ENCODE measurements at places on chromosomes 12 and 14.

GRCh38 chr14:68397822-68398221, 395.0 kb downstream of the ZFP36L1 start:
- no peak for DNase-seq

- no peak for DNase-seq
These were observed 193.7 kb upstream of the HMGA2 start for GRCh38 chr12:65630555-65630954.

DNA sequence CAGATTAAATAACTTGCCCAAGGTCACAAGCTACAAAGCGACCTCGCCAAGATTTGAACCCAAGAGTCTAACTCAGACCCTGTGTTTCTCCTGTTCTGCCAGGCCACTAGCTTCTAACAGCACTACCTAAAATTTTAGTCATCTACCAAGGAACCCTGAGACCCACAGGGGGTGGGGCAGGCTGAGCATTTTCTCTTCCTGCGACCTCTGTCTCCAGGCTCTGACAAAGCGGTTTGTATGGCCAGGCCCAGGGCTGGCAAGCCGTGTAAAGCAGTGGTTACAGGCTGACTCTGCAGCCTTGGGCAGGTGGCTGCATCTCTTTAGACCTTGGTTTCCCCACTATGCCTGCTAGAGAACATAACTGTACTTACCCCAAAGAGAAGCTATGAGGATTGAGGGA, 5.3 kb downstream of the VDR start:
- no peak for DNase-seq

DNA sequence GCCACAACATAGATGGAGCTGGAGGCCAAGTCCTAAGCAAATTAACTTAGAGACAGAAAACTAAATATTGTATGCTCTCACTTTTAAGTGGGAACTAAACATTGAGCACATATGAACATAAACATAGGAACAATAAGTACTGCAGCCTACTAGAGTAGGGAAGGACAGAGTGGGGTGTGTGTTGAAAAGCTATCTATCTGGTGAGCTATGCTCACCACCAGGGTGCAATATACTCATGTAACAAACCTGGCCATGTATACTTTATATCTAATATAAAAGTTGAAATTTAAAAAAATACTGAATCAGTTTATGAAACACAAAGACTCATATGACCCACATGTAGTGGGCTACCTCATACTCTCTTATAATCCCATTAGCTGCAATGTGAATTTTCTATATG, 1305.0 kb downstream of the LRFN5 start:
- DNase-seq, result peak; percentile 13

- DNase-seq, result no peak
These were observed 351.7 kb downstream of the TMEM121 start for GRCh38 chr14:105878125-105878524.

DNA sequence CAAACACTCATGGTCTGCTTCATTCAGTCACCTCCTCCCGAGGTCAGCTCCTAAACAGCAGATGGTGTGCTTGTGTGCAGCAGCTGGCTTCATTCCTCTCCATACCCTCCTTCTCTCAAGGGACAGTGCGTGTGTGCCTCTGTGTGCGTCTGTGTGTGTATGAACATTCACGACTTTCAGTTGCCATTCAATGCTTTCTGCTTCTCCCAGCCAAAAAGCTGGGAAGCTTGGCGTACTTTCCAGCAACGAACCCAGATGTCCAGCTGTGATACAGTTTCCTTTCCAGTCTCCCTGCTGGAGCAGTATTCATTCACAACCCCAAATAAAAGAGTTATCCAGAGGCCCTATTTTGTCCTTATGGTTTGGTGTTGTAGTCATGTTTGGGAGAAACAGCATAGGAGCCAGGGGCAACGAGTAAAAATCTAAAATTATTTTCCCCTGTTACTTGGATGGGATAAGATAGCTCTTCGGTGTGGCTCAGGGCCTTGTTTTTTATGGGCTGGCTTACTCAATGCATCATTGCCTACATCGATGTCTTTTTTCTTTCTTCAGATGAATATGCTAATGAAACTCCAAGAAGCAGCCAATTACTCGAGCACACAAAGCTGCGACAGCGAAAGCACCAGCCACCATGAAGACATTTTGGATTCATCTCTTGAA, 379.3 kb downstream of the NAV3 start:
- no peak for DNase-seq

GRCh38 chr12:107610021-107610859, 75.4 kb upstream of the PWP1 start:
- peak; percentile 59 for DNase-seq

GRCh38 chr12:30988646-30989286, 62.2 kb downstream of the TSPAN11 start:
- no peak for DNase-seq

DNA sequence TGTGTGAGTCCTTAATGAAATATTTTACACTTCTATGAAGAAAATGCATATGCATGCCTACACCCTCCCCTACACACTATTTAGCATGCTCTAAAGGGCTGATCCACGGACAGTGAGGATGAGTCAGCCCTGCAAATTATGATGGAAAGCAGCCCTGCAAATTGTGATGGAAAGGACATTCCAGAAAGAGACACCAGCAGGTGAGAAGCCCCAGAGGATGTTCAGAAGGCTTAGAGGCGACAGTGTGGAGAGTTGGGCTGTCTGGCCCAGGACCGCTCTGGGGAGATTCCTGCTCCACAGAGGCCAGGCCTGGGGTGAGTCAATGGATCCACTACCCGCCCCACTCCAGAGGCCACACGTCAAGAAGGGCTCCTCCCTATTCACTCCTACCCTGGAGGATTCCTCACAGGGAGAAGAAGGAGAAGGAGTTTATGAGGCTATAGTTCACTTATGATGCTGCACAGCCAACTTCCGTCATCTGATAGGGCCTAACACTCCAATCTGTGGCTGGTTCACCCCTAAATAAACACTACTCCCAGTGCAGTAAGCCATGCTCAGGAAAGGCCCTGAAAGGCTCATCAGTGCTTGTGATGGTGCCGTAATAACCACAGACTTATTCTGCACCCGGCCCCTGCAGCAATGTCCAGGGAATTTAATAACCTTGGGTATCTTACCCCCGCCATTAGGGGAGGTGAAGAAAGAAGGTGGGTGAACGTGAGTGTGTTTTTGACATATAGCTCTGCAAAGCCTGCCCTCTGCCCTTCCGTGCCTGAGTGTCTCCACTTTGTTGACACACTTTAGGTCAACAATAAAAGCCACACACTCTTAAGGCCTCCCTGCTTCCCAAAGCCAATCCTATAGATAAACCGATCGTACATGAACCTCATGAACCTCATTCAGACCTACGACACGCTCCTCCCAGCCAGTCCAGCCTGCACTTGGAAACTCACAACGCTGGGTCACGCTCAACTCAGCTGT, 46.4 kb downstream of the CLMN start:
- DNase-seq, result no peak

GRCh38 chr12:31772685-31773222, 43.9 kb upstream of the AMN1 start:
- peak; percentile 27 for DNase-seq

- no peak for DNase-seq
These were observed 371.0 kb downstream of the ALG10 start for GRCh38 chr12:34393086-34393820.

Measured in SK-MEL-5 (cell line).